ENCODE measurements at places on chromosomes 6 and 20. TPM values are rescaled to one million over a fixed set of nuclear protein-coding genes. Genes with fewer than 3 reads are reported as not detected.

Gene GRIK2
- total RNA-seq: 1.2 TPM

Gene SEL1L2
- total RNA-seq: not detected

GRCh38 chr6:150211700-150212511 is 69.1 kb downstream of the PPP1R14C start:
- H3K36me3 ChIP-seq: no peaks in the 10 kb centered on the region
- peak; percentile 56 for DNase-seq
- H3K4me3 ChIP-seq: no peak overlapping the region
- no peaks in the 10 kb centered on the region for H3K4me1 ChIP-seq
- H3K27ac ChIP-seq: no peak overlapping the region

DNA sequence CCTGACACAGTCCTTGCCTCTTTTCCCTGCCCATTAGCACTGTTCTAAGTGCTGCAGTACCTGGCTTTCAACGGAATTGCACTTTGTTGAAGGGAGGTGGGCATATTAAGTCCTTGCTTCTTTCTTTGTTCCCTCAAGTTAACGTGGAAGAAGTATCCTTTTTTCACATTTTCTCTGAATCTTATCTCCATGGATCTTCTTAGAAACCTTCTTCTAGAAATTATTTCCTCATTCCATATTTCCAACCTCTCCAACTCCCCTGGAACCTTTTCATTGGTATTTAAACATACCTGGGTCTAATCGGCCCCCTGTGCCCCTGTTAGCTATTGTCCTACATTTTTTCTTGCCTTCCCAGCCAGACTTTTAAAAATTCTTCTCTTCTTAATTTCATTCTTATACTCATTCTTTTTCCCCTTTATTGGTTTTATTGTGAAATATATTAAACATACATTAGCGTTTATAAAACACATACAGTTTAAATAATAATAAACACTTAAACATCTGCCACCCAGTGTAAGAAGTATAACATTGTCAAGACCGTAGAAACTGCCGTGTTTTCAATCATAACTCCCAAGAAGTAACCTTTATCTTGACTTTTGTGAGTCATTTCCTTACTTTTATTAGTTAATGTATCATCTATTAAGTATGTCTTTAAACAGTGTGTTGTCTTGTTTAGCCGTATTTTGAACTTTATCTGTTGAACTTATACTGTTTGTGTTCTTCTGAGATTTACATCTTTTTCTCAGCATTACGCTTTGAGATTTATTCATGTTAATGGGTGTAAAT is 118.2 kb downstream of the CDKAL1 start:
- no peak overlapping the region for H3K27ac ChIP-seq
- H3K27me3 ChIP-seq: no peaks in the 10 kb centered on the region
- no peaks in the 10 kb centered on the region for H3K36me3 ChIP-seq
- no peak overlapping the region for H3K4me3 ChIP-seq

GRCh38 chr6:135955099-135955498 is 103.6 kb downstream of the PDE7B start:
- no peak overlapping the region for H3K27ac ChIP-seq
- H3K27me3 ChIP-seq: no peaks in the 10 kb centered on the region
- no peaks in the 10 kb centered on the region for H3K36me3 ChIP-seq
- H3K4me3 ChIP-seq: no peak overlapping the region

- H3K4me1 ChIP-seq: no peaks in the 10 kb centered on the region
- no peaks in the 10 kb centered on the region for H3K36me3 ChIP-seq
- H3K27me3 ChIP-seq: no peaks in the 10 kb centered on the region
- no peak overlapping the region for H3K4me3 ChIP-seq
- no peak for DNase-seq
Measured at GRCh38 chr6:93124006-93124632, 295.2 kb downstream of the EPHA7 start.

- H3K27ac ChIP-seq: no peak overlapping the region
- H3K36me3 ChIP-seq: no peaks in the 10 kb centered on the region
- H3K4me1 ChIP-seq: no peaks in the 10 kb centered on the region
- no peaks in the 10 kb centered on the region for H3K27me3 ChIP-seq
- no peak overlapping the region for H3K4me3 ChIP-seq
Measured at GRCh38 chr6:41815587-41815986, 28.1 kb downstream of the TOMM6 start.
